ENCODE measurements at places on chromosomes 3 and 15.

DNA sequence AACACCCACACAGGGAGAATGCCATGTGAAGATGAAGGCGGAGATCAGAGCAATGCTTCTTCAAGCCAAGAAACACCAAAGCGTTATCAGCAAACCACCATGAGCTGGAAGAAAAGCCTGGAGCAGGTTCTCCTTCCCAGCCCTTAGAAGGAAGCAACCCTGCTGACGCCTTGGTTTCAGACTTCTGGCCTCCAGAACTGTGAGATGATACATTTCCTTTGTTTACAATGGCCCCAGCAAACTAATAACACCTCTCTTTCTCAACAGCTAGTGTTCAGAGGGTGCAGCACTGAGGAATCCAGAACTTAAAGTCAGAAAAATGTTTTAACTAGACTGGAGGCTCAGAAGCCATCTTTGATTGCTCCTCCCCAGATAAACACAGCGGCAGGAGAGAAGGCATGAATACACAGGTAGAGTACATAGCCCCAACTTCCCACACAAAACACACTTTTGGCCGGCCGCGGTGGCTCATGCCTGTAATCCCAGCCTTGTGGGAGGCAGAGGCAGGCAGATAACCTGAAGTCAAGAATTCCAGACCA is 132.4 kb upstream of the LPP start:
- no peak for DNase-seq

DNA sequence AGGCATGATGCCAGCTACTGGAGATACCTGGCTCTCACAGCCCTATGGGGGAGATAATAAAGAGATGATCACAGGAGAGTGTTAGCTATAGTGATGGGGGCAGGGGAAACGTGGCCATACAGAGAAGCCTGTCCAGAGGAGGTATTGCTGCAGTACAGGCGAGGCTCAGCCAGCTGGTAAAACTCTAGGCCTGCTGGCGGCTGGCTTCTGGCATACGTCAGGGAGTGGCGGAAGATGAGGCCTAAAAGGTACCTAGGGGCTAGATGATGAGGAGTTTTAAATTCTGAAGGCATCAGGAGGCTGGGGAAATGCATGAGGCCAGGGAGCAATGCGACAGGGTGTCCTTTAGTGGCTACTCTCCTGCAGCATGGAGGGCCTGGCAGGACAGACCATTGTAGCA is 110.7 kb downstream of the EEFSEC start:
- no peak for DNase-seq

DNA sequence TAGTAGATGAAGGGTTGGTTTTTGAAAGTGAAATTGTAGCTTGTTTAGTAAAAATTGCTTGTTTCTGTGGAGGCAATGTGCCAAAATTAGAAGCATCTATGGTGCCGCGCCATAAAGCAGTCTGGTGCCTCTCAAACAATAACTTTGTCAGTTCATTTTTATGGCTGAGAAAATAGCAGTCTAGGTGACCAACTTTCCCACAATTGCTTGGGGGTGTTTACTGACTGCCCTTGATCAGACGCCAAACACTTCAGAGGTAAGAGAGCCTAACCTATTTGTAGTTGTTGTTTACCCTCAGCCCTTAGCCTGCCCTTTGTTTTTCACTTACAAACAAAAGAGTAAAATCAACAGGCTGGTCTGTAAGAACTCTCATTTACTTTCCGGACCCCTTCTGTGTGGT is 174.5 kb downstream of the FNDC3B start:
- DNase-seq: no peak

DNA sequence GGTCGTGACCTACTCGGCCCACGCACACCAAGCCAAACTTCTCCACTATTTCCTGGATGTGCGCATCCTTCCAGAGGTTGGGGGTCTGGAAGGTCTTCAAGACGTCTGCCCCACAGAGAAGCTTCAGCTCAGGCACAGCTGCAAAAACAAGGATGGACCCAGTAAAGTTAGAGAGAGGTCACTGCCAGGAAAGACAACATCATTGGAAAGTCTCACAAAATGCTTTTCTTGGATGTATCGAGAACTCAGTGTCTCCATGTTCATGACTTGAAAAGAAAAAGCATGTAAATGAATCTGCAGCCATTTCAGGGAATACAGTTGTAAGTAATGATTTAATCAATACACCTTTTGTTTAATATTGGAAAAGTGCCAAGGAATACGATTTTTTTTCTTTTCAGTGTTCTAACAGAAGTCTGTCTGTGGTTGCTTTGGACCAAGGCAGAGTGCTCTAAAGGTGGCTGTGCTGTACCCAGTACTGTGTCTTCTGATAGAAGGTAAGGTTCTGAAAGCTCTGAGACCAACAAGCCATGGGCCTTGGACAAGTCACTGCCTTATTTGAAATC is 21.8 kb upstream of the RBP1 start:
- no peak for DNase-seq

DNA sequence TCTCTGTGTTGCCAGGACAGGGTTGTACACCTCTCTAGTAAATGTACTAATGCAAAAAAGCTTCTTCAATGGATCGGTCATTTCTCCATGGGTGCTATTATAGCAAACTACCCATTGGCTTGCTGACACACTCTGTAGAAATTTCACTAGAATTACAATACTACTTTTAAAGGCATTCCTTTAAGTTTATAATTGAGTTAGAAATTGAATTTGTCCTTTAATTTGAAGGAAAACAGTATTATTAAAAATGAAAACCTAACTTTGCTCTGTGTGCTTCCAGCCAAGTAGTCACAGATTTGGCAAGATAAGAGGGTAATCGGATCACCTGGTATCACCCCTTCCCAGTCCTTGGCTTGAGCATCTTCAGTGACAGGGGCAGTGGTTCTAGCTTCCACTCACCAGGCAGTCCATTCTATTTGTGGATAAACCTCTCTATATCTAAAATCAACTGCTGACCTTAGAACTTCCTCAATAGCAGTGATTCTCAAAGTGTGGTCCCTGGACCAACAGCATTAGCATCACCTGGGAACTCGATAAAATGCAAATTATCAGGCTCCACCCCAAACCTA is 93.2 kb downstream of the GHSR start:
- no peak for DNase-seq

DNA sequence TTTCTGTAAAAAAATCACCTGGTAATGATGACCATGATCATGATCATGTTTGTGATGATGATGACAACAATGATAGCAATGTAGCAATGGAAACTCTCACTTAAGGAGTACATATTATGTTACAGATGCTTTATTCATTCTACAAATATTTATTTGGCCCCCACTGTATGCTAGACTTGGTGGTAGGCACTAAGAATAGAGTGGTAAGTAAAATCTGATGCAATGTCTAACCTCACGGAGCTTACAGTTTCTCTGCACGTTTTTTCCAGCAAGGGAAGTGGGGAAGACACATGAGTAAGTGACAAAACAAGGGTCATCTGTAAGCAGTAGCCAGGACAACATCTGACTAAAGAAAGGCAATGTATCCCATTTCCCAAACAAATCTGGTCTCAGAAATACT is 199.4 kb upstream of the MRPL3 start:
- DNase-seq: no peak

GRCh38 chr15:72227192-72227586 is 3.8 kb downstream of the PKM start:
- no peak for DNase-seq

GRCh38 chr3:148604270-148605085 is 93.2 kb upstream of the AGTR1 start:
- DNase-seq: no peak

- DNase-seq: no peak
Observed at GRCh38 chr3:172973799-172974198, 167.2 kb downstream of the SPATA16 start.

- DNase-seq: no peak
Observed at GRCh38 chr15:43317566-43318184, 12.7 kb downstream of the LCMT2 start.

- DNase-seq: no peak
Observed at GRCh38 chr3:59381282-59381681, 331.5 kb upstream of the CFAP20DC start.

- DNase-seq: no peak
Observed at GRCh38 chr3:49900491-49901153, 3.1 kb downstream of the MST1R start.

DNA sequence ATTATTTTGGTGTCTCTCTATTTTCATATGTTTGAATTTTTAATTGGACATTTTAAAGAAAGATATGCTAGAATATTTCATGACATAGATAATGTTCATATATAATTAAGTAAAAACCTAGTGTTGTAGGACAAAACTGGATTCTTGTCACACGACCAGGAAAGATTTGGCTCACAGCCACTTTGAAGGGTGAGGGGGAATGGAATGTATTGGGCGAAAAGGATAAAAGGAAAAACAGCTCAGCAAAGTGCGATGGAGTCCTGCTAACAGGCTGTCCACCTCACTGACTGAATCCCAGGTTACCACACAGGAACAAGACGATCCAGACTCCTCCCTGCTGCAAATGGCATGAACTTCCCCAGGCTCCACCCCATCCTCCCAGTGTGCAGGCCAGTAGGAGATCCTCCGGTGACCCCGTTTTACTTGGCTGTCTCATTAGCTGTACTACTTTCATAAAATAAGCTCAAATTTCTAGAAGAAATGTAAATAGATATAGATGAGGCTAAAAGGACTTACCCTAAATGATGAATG is 186.2 kb downstream of the CD47 start:
- DNase-seq: no peak

GRCh38 chr15:72099155-72099554 is 18.8 kb downstream of the MYO9A start:
- no peak for DNase-seq

DNA sequence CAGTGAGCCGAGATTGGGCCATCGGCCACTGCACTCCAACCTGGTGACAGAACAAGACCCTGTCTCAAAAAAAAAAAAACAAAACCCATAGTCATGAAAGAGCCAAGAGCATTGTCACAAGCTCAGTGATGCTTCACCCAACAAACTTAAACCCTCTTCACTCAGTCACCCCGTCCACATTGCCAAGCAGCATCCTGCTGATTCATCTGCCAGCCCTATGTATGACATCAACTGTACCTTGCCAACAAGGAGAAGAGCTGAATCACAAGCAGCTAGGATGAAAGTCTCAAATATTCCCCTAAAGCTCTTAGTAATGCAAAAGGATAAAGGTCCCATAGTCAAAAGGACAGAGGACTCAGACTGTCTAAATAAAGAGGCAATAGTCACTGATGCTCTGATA is 90.0 kb downstream of the ANO10 start:
- DNase-seq: no peak

- no peak for DNase-seq
Observed at GRCh38 chr3:6779140-6779539, 81.8 kb upstream of the GRM7 start.

GRCh38 chr3:25957026-25957425 is 167.1 kb downstream of the OXSM start:
- DNase-seq: no peak

- DNase-seq: no peak
Observed at GRCh38 chr3:188303286-188303799, 149.4 kb downstream of the LPP start.

DNA sequence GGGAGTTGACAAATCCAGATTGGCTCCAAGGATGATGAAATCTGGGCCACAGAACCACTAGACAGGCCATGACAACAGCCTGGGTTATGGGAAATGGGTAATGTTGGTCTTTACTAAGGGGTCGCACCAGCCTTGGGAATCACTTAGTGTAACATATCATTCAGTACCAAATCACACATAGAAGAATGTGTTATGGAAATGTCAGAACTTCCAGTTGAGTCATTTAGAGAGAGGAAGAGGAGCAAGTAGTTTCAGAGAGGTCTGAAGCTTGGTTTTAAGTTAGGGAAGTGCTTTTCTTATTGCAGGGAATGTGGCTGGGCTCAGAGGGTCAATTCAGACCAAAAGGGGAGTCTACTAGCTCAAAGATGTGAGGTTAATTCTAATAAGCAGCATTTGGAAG is 241.6 kb upstream of the ZPLD1 start:
- DNase-seq: no peak

DNA sequence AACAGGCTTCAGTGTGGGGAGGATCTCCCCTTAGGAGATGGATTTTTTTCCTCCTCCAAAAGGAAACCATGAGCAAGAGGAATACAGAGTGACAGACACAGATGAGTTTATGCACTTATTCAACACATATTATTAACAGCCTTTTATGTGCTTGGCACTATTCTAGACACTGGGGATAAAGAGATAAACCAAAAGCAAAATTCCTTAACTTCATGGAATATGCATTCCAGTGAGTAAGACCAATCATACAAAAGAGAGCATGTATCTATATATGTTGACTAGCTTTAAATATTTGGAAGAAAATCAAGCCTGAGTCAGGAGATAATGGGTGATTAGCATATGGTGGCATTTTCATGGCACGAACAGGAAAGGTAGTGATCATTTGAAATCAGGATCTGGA is 284.4 kb upstream of the RASGRP1 start:
- no peak for DNase-seq

DNA sequence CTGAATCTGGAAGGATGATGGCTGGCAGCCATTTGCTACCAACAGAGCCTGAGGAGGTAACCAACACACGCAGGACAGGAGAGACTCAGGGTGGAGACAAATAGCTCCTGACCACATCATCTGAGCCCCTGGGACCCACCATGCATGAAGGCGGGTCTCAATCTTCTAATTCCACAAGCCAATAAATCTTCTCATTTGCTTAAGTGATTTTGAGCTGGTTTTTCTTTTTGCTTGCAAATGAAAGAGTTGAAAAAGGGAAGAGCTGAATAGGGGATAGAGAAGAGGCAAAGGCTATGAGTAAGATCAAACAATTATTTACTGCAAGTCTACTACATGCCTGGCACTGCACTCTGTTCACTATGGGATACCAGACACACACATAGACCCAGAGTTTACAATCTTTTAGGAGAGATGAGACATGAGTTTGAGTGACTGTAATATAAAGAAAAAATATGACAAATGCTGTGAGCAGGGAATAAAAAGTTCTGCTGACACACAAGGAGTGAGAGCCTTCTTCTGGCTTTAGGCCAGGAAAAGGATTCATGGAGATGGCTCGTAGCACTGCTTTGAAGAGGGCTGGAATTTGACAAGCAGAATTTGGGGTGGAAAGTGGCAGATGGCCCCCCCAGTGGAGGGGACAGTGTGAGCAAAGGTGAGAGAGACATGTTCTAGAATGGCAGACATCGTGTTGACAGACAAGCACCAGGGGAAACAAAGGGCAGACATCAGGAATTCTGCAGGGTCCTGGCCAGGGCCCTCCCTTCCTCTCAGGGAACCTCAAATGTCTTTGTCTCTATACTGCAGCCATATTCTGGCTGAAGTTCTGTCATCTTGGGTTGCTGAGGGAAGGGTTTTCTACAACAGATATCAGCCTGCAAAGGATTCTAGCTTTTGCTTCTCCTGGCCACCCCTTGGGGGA is 69.8 kb upstream of the WNT5A start:
- no peak for DNase-seq

GRCh38 chr3:133479401-133479800 is 79.5 kb downstream of the BFSP2 start:
- DNase-seq: no peak

DNA sequence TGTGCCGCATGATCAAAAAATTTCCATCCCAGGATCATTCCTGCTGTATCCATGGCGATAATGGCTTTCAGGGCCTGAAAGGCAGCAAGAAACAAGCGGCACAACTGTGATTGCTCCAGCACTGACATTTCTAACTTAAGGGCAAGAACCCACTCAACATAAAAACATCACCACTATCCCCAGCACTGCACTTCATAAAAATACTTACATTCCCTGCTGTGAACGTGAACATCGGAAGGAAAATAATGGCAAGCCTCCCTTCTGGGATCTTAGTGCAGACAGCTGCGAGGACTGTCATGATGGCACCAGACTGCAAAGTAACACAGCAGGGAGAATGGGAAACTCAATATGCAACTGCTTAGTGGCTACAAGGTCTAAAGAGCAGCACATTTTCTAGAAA is 8.1 kb upstream of the MAP6D1 start:
- DNase-seq: no peak

- DNase-seq: no peak
Observed at GRCh38 chr3:50359760-50360110, 414 bp upstream of the TMEM115 start.
